ENCODE measurements at places on chromosomes 11 and 22. TPM values are rescaled to one million over a fixed set of nuclear protein-coding genes. Genes with fewer than 3 reads are reported as not detected.

The DCDC1 gene
- not detected for total RNA-seq

The UPK3A gene
- not detected for total RNA-seq

The TRIM6 gene
- total RNA-seq = 0.10 TPM

The OR52E8 gene
- total RNA-seq = not detected

The VPREB1 gene
- total RNA-seq = not detected

The YPEL4 gene
- total RNA-seq = 0.78 TPM

The ROBO4 gene
- total RNA-seq = not detected

The C22orf42 gene
- not detected for total RNA-seq

The NUDT22 gene
- total RNA-seq = 81.5 TPM

The RRP8 gene
- total RNA-seq = 28.2 TPM

The CADM1 gene
- not detected for total RNA-seq
